GM23338 (cell line): ENCODE measurements at places on chromosomes 6 and 20. TPM values are rescaled to one million over a fixed set of nuclear protein-coding genes. Genes with fewer than 3 reads are reported as not detected.

DNA sequence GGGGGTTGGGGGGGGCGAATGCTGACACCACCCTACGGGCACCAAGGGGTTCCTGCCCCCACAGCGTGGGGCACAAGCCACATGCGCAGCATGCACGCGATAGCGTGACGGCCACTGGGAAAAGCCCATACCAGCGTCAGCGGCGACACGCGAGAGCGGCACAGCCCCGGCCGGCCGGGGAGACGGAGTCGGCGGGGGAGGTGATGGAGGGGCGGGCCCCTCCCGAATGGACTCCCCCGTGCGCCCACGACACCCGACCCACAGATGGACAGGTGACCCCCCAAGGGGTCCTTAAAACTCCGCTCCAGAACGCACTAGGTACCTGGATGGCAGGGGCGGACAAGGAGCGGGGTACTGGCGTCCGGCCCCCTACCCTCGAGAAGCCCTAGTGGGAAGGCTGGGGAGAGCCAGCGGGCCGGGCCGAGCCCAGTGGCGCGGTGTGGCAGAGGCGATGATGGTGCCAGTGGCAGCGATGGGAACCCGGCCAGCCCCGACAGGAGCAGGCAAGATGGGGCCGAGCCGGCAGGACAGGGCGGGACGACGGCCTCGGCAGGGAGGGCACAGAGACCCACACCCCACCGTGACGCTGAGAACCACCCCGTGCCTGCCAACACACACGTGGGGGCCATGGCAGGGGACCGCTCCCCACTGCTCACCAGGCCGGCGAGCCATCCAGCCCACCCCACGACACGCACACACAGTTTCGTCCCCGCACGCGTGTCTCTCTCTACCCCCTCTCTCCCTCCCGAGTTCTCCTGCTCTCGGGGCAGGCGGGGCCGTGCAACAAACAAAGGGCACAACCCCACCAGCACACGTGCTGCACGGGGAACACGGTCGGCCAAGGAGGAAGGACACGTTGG is 1959.8 kb upstream of the DEFB115 start:
- H3K27ac ChIP-seq: no peak overlapping the region
- H3K36me3 ChIP-seq: no peaks in the 10 kb centered on the region

DNA sequence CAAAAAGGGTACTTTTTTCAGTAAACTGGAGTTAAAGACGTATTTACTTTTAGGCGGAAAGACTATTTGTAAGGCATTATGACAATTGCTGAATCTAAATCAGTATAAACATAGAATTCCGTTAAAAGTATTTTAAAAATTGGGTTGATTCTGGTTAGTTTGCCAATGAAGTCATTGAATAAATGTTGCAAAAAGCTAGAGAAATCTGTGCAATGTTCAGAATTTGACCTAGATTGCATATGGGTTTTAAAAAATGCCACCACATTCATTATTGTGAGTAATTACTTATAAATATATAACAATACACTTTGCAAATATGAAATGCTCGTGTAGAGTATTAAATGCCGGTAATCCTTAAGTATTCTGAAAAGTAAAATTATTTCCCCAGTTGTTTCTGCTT is 116.5 kb upstream of the EEF1E1 start:
- no peaks in the 10 kb centered on the region for H3K4me1 ChIP-seq
- DNase-seq: no peak
- no peaks in the 10 kb centered on the region for H3K36me3 ChIP-seq
- no peak overlapping the region for H3K27ac ChIP-seq

- no peaks in the 10 kb centered on the region for H3K27me3 ChIP-seq
- no peak overlapping the region for H3K27ac ChIP-seq
Measured at GRCh38 chr6:15491255-15491985, 171.4 kb downstream of the DTNBP1 start.

DNA sequence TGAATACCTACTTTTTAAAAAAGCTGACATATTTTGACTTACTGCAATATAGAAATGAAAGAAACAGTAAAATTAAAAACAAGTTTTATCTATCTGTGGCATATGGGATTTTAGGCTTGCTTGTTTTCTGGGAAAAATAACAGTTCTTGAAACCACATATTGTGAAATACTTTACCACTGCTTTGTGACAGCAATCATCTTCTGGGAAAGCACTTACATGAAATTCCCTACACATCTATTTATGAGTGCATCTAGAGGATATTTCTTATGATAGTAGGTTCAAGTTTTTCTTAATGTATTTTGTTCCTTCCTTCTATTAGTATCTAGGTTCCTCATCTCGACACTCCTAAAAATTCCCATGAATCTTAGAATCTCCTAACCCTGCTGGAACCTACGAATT is 75.2 kb downstream of the STXBP5 start:
- H3K27me3 ChIP-seq: no peaks in the 10 kb centered on the region
- no peak overlapping the region for H3K27ac ChIP-seq
- no peak for DNase-seq
- H3K4me3 ChIP-seq: no peak overlapping the region
- H3K36me3 ChIP-seq: peaks cover 9% of the 10 kb centered on the region; the same call in 1 of the 2 replicates

DNA sequence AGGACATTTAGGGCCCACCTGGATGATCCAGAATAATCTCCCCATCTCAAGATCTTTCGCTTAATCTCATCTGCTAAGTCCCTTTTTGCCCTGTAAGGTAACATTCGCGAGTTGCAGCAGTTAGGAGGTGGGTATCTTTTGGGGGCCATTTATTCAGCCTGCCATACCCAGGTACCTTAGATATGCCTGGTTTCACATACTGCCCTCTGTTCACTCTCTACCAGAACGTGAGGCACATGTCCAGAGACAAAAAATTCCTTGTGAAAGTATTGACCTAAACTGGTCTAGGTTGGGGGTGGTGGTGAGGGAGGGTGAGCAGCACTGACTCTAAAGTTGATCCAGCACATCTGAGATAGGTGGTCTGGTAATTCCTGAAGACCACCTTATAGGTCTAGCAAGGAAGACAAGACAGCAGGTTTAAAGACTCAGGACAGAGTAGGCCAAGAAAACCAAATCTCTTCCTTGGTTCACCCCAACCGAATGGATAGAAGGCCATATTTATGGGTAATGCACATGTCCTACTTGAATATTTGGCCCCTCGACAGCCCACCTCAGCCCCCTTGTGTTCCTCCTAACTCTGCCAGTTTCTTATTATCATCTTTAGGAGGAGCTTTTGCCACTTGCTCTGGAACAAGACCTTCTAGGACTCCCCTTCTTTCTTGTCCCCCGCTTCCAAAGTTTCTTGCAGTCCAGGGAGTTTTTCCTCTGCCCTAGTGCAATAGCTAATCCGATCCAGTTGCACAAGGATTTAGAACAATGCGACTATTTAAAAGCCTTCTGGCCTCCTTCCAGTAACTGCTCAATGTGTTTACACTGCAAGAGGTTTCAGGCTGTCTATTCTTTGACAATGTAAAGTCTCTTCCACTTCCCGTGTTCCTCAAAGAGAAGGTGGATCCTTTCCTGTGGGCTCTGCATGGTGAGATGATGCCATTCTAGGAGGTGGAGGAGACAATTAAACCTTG is 213.0 kb upstream of the LAMP5 start:
- DNase-seq: no peak
- H3K27ac ChIP-seq: no peak overlapping the region
- H3K27me3 ChIP-seq: no peaks in the 10 kb centered on the region
- no peaks in the 10 kb centered on the region for H3K36me3 ChIP-seq

DNA sequence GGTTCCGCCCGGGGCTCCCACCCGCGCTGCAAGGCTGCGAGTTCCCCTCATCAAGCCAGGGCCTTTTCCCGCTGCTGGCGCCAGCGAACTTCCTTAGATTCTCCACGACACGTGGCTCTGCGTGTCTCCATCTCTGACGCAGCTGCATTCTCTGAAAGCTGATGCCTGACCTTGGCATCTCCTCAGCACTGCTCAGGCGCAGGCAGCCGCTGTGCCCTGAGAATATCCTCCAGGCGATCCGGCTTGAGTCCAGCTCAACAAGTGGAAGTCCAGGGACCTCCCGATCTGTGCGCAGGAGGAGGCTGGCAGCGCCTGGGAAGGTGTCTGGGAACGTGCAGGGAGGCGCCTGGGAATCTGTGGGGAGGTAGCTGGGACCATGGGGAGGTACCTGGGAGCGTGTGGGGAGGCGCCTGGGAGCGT is 171.2 kb upstream of the THBS2 start:
- no peaks in the 10 kb centered on the region for H3K27me3 ChIP-seq
- no peak overlapping the region for H3K27ac ChIP-seq
- no peak for DNase-seq
- peaks cover 7% of the 10 kb centered on the region for H3K4me1 ChIP-seq

The GABRR1 gene
- total RNA-seq: 0.14 and 0.16 TPM in 2 replicates

The HLA-DOA gene
- total RNA-seq: 30.5 and 34.2 TPM in 2 replicates

The SMOC2 gene
- 5.1 and 6.5 TPM in 2 replicates for total RNA-seq

The RNF182 gene
- total RNA-seq: 8.1 and 9.8 TPM in 2 replicates
